ENCODE measurements at places on chromosomes 2 and 18.

GRCh38 chr2:85071096-85071495 lies 62.1 kb upstream of the TCF7L1 start:
- no peak for DNase-seq

DNA sequence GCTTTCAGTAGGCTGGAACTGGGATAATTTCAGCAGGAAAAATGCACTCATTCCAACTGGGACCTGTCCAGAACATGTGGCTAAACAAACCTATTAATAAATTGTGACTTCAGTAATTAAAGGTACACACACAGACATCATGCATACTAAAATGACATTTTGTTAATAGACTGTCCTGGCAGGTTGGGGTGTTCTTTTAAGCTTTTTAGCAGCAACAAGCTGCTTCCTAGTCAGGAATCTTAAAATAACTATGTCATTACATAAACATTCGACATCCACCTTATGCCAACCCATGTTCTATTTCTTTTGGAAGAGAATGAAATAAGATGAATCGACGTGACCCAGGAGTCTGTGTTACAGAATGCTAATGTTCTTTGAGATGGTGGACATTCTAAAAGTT lies 435.7 kb downstream of the TXNL1 start:
- DNase-seq, result no peak

GRCh38 chr2:166487171-166487570 lies 6.9 kb downstream of the SCN7A start:
- no peak for DNase-seq

DNA sequence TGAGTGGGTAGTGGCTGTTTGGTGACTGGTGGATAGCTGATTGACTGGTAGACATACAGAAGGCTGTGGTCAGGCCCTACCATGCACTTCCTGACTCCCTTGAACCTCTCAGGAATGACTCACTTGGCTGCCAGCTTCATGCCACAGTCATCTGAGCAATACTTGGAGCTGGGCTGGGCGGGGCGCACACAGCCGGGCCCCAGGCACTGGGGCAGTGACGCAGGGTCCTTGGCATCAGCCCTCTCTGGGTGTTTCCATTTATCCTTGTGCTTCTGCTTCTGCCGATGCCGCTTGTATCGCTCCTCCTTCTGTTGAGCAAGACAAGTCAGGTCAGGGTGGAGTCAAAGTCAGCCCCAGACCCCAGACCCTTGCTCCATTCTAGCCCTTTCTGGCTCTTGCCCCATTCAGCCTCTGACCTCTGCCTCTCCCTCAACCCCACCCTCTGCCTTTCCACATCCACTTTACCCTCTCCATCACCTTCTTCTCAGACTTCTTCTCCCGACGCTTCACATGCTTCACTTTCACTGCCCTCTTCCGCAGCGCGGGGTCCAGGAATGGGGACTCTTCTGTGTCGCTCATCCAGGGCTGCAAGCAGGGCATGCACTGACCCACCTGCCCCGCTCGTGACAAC lies 3.0 kb upstream of the MBD1 start:
- DNase-seq, result no peak

- DNase-seq, result no peak
Measured at GRCh38 chr2:20125164-20125563, 73.7 kb upstream of the LAPTM4A start.

- no peak for DNase-seq
Measured at GRCh38 chr2:170181602-170182001, 3.7 kb downstream of the MYO3B start.

- DNase-seq, result no peak
Measured at GRCh38 chr18:75063615-75064512, 145.1 kb downstream of the PTGR3 start.

GRCh38 chr2:40564184-40564583 lies 112.3 kb upstream of the SLC8A1 start:
- DNase-seq, result no peak

- DNase-seq, result no peak
Measured at GRCh38 chr2:196433116-196433515, 206.4 kb upstream of the CCDC150 start.

GRCh38 chr2:236558993-236559978 lies 10.3 kb upstream of the ACKR3 start:
- no peak for DNase-seq

- DNase-seq, result no peak
Measured at GRCh38 chr2:149799013-149799705, 211.6 kb upstream of the MMADHC start.

GRCh38 chr2:150303281-150303680 lies 184.2 kb downstream of the RND3 start:
- DNase-seq, result no peak

DNA sequence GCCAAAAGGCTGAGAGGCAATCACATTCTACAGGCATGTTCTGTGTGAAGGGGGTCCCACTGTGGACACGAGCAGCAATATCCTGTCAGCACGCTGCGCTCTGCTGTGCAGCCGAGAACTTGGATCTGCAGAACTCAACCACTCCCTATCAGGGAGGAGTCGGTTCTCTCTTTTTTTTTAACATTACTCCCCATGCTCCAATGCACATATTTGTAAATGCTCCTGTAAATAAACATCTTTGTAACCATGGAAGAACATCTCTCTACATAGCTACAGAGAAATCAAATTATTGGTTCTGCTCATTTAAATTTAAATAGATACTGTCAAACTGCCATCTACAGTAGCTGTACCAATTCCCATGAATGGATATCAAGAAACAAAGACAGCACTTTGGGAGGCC lies 3.0 kb upstream of the ANKRD23 start:
- DNase-seq, result no peak

- no peak for DNase-seq
Measured at GRCh38 chr2:38461470-38461869, 84.4 kb upstream of the ATL2 start.

DNA sequence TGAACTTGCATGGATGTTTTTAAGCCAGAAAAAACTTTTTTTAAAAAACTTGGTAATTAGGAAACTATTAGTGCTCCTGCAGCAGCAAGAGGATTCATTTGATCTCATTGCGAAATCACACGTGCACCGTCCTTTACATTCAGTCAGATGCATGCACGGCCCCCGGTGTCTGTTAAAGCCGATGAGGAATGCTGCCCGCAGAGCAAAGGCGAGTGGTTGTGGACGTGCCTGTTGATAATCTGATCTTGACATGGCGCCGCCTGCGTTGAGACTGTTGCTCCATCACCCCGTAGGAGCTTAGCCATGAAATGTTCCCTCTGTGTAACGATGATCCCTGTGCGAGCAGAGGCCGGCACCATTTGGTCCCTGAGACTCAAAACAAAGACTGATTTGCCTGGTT lies 300.0 kb downstream of the GBX2 start:
- no peak for DNase-seq

GRCh38 chr2:5373200-5373599 lies 319.0 kb upstream of the SOX11 start:
- DNase-seq, result no peak

DNA sequence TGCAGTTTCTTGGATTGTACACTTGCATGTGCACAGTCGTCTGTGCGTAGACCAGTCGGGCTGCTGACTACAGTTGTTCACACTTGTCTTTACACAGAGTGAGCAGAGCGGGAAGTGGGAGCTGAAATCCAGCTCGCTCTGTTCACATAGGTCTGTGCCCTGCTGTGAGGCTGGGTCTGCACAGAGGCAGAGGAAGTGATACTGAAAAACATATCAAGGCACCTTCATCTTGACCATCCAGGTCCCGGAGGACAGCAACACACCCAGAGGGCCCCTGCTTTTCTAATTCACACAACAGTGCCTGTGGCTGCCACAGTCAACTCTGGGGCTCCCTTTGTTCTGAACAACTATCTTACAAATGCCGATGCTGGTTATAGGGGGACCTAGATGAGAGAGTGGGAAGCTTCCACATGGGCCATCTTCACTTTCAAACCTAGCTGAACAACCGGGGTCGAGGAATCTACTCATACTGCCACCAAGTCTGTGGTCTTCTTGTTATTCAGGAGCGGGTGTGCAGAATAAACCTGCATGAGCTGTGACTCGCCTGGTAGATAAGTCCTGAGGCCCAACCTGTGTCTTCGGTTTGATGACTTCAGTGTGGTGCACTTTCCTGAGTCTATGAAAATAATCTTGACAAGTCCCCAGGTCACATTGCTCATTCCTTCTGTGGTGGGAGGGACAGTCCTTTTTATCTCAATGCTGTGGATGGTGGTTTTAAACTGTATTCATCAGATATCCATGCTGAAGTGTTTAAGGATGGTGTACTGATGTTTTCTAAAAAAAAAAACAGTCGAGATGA lies 3.5 kb upstream of the ADNP2 start:
- no peak for DNase-seq

- no peak for DNase-seq
Measured at GRCh38 chr2:45272549-45273265, 263.5 kb upstream of the SIX2 start.

- DNase-seq, result no peak
Measured at GRCh38 chr2:153912798-153913396, 41.2 kb downstream of the GALNT13 start.

DNA sequence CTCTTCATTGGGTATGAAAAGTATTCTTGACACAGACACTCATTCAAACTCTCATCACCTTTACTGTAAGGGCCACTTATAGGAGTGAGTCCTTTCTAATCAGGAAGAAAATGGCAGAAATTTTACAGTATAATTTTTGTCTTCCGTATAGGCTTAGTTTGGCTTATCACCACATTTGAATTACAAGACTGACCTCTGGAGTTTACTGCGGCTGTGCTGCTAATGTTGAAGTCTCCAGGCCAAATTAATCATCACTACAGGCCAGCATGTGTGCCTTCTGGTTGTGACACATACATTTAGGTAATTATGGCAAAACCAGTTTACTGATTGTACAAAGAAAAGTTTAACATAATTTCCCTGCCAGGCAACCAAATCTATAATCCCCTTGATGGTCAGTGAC lies 753.6 kb upstream of the GCFC2 start:
- no peak for DNase-seq

DNA sequence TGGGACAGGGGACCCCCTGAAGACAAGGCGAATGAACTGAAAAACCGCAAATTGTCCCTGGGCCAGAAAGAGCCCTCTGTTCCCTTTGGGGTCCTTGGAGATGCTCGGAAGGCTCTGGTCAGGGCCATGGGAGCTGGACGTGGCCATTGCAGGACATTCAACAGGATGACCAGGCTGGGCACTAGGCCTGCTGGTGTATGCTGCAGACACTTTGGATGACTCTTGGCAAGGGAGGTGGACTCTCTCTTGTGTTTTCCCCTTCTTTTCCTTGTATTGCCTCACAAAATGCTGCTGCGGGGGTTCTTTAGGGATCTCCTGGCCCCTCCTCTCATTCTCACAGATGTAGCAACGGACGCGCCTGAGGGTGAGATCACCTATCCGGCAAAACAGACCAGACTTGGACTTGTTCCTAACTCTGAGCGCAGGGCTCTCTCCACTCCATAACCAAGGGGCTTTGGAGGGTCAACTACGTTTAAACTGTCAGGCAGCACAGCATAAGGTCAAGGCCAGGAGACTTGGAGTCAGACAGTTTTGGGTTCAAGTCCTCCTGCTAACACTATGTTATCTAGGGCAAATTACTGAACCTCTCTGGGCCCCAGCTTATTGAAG lies 41.8 kb upstream of the SH3RF3 start:
- DNase-seq, result no peak

Data from stimulated activated CD4-positive, alpha-beta T cell treated with anti-CD3 and anti-CD28 coated beads, Interleukin-1b, Interleukin-23, amount 100 ng/mL, for 1 hour (primary cell).